Activated CD4-positive, alpha-beta T cell treated with anti-CD3 and anti-CD28 coated beads for 36 hours (primary cell): ENCODE measurements at places on chromosomes 7 and 10.

DNA sequence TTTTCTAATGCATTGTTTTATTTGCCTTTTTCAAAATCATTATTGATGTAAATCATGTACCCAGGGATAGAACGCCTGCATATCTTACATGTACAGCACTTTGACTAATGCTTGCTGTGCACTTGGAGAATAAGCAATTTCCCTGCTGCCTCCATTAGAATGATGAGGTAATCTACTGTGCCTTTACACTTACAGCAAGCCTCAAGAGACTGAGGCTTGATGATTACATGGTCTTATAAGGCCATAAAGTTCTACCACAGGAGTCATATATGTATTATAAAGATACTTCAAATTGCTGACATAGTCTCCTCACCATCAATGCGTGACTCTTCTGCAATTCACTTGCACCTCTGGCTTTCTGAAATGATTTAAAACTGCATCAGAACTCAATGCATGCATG is 328.6 kb upstream of the HGF start:
- DNase-seq, result no peak

- DNase-seq, result no peak
Observed at GRCh38 chr10:82472406-82473335, 597.7 kb downstream of the NRG3 start.

GRCh38 chr10:97961945-97962344 is 68.5 kb downstream of the CRTAC1 start:
- no peak for DNase-seq

GRCh38 chr10:86321568-86321967 is 45.0 kb downstream of the GRID1 start:
- DNase-seq, result no peak

GRCh38 chr7:135977742-135978066 is 545 bp upstream of the MTPN start:
- DNase-seq, result no peak

DNA sequence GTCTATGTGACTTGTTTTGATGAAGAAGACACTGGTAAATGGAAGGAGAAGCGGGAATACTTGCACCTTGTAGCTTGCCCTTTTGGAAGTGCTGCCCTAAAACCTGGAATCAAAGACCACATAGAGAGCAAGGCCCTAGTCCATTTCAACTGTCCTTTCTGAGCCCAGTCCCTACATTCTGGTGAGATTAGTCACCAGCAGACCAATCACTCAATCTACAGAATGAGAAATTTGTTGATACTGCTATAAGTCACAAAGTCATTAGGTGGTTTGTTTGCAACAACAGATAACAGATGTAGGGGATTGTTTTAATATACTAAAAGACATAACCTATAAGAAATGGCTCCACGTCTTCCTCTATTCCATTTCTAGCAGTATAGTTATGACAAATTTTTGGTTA is 33.6 kb downstream of the WASL start:
- no peak for DNase-seq
